ENCODE measurements at places on chromosomes 13 and 19.
A peak's percentile ranks its signal among the peaks of the same experiment; 100 is the strongest.

GRCh38 chr19:31289976-31290375 is 59.3 kb downstream of the TSHZ3 start:
- no peak for DNase-seq

DNA sequence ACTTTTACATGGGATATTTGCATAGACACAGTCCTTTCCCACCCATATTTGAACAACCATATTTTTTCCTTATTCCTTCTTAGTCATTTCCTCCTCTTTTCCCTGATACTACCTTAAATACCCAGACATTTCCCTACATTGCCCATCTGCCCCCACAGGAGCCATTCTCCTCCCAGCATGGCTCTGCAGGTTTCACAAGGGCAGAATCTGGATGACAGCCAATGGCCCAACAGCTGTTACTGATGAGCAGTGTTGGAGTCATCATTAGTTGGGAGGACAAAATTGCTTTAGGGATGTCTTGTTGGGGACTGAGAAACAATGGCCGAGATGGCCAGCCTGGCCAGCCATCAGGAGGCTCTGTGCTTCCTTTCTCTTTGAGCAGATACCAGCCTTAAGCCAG is 209.5 kb downstream of the KLF5 start:
- DNase-seq: no peak

DNA sequence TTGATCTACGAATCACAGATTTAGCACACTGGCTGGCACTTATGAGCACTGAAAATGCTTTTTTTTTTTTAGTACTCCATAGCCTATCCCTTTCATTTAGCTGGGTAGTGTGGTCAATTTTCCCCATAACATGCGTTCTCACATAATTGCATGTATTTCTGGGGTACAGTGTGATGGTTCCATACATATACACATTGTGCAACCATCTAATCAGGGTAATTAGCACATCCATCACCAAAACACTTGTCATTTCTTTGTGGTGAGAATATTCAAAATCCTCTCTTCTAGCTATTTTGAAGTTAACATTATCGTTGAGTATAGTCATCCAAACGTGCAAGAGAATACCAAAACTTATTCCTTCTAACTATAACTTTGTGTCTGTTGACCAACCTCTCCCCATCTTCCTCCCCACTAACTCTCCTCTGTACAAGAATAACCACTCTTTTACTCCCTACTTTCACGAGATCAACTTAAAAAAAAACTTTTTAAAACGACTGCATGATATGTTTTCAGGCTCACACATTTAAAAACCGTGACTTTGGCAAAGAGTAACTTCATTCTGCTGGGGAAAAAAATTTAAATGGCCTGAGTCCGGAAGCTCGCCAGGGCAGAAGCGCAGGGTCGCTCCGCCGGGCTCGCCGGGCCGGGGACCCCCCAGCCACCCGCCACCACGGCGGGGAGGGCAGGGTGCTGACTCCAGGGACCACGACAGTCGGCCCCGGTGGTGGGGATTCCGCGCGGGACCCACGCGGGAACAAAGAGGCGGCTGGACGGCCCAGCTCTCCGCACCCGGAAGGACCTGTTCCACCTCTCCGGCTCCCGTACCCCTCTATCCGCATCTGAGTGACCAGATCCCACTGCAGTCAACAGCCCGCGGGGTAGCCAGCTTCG is 868 bp upstream of the UBAC2 start:
- peak; percentile 37 for DNase-seq

- DNase-seq: no peak
Observed at GRCh38 chr13:93794197-93794885, 567.7 kb downstream of the GPC6 start.

GRCh38 chr19:1153891-1154730 is 20.0 kb downstream of the SBNO2 start:
- DNase-seq: no peak

GRCh38 chr13:96090240-96091101 is 564 bp downstream of the HS6ST3 start:
- peak; percentile 14 for DNase-seq

DNA sequence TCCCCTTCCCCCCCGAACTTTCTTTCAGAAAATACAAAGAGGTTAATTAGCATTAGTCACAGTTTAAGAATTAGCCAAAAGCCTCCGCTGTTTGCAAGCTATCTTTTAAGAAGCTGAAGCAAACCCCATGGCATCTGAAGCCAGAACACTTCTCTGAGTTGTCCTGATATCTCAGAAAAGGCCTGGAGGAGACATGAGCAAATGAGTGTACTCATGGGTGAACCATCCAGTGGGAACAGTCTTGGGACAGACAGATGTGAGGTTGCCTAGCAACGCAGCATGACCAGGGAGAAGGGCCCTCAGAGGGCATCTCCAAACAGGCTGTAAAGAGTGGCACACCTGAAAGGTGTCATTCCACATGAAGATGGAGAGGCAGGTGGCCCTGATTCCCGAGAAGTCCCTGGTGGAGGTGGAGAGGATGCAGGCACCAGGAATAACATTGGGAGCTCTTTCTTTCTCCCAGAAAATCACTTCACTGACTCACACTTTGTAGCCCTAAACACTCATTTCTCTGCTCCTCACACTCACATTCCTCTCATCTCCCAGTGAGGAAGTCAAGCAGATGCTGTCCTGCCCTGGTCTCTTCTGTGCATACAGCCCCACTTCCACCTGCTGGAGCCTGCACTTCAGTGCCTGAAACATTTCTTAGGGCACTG is 87.0 kb upstream of the TSHZ3 start:
- DNase-seq: no peak

DNA sequence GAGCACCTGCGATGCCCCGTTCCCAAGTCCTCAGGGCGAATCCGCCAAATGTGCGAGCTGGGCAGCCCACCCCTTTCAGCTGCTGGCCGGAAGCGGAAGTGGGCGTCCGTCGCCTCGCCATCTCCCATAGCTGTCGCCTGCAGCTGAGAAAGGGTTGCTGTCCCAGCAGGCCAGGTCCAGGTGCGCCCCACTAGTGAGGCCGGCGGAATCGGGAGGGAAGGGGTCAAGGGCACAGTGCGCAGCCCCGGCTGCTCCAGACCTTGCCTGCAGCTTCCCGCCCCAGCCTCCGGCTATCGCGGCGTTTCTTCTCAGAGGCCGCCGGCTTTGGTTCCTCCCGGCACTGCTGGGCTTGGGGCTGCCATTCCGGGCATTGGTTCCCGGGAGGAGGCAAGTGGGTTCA is at the start of gene ZNF177:
Gene ZNF177, plus strand, starts transcription at position 109 of the 400 bp plus-strand sequence. CDS start 15,299 bp downstream, outside the sequence.
- no peak for DNase-seq
